ENCODE measurements at places on chromosomes 12 and 14.

DNA sequence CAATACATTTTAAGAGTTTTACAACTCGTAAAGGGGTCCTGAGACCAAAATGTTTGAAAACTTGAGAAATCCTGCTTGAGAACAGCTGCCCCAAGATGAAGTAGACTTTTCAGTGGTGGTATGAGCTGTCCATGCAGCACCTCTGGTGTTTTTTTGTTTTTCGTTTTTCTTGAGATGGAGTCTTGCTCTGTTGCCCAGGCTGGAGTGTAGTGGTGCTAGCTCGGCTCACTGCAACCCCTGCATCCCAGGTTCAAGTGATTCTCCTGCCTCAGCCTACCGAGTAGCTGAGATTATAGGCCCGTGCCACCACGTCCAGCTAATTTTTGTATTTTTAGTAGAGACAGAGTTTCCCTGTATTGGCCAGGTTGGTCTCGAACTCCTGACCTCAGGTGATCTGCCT lies 5.5 kb downstream of the PAPOLA start:
- no peak for DNase-seq

DNA sequence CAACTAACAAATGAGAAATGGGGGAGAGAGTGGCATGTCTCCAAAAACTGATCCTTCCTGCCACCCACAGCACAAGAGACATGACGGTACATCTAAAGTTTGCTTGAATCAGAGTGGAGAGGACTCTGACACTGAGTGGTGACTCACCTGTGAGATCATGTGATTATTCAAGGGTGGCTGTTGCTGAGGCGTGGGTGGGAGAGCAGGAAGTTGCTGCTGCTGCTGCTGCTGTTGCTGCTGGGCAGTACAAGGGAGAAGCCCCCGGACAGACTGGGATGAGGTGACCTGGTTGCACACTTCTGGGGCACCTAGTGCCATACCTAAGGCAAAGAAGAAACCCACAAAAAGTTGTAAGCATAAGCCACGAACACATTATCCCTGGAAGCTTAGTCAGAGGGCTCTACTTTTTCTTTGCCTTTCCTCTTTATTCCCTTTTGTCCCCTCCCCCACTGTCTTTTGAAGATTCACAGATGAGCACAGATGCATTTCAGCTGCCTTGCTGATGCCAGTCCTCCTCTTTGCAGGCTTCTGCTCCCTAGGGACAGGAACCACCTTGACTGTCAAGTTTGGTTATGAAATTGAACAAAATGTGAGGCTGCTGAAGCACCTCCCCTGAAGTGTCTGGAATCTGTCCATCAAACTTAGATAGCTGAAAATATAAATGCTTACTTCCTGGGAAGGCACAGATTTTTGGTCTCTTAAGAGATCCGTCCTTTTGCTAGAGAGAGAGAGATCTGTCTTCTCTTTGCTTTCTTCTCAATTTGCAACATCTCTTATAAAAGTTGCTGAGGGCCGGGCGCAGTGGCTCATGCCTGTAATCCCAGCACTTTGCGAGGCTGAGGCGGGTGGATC lies 29.4 kb upstream of the STAC3 start:
- DNase-seq, result peak; percentile 68

GRCh38 chr14:38073641-38074040 lies 134.1 kb upstream of the SSTR1 start:
- no peak for DNase-seq

DNA sequence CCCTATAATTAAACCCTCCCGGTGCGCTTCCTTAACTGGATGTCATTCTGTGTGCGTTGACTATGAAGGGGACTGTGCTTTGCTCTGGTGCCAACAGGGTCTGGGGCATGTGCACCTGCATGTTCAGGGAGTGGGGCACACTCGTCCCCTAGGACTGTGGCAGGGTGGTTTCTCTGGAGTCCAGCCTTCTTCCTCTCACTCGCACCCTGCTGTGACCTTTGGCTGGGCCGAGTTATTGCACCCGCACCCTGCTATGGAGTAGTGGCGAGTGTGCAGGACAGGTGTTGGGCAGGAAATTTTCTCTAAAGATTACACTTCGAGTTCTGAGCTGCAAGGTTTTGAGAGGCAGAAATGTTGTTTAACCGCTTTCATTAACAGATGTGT lies 138.9 kb downstream of the PLXNC1 start:
- no peak for DNase-seq

- no peak for DNase-seq
These were observed 25.1 kb downstream of the STX2 start for GRCh38 chr12:130813949-130814348.

- no peak for DNase-seq
These were observed 169.5 kb upstream of the FKBP4 start for GRCh38 chr12:2625289-2625612.

- no peak for DNase-seq
These were observed 4.5 kb upstream of the PNMA1 start for GRCh38 chr14:73718418-73719251.

DNA sequence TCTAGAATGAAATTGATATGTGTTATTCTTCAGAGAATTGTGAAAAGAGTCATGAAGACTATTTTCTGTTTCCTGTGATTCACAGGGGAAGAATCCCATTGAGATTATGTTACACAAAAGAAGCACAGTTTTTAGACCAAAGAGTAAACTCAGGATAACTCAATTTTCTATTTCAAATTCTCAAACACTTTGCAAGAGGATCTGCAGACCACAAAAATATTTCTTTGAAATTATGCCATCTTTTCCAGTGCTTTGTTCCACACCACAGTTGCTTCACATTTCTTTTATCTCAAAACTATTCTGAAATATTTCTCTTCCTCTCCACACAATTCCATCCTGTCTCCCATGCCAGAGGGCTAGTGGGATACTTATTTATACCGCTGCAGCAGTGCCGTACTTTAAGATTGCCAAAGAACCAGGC lies 188.9 kb upstream of the FOXG1 start:
- DNase-seq, result no peak

GRCh38 chr14:65639216-65639615 lies 226.7 kb downstream of the FUT8 start:
- no peak for DNase-seq

DNA sequence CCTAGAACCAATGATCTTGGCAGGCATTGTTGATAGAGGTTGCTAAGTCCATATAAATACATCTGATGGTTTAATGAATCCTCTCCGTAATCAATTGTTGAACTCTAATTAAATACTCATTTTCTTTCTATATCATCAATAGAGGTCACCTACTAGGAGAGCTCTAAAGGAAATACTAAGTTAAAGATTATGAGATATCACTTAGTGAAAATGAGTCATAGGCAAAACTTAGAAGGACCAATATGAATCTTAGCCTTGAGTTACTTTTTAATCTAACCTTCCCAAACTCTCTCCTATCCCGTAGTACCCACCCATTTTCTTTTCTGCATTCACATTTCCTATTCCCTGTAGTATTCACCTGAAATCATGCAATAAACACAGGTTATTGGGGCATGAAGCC lies 50.2 kb downstream of the MBIP start:
- no peak for DNase-seq

Measured in activated CD4-positive, alpha-beta T cell treated with anti-CD3 and anti-CD28 coated beads, Interleukin-2, amount 10 ng/mL, durations not matched to agents 7 days and 5 days (primary cell).